Stimulated activated CD4-positive, alpha-beta T cell treated with anti-CD3 and anti-CD28 coated beads, Interleukin-15, amount 100 ng/mL, for 48 hours (primary cell): ENCODE measurements at places on chromosomes 4 and X.

DNA sequence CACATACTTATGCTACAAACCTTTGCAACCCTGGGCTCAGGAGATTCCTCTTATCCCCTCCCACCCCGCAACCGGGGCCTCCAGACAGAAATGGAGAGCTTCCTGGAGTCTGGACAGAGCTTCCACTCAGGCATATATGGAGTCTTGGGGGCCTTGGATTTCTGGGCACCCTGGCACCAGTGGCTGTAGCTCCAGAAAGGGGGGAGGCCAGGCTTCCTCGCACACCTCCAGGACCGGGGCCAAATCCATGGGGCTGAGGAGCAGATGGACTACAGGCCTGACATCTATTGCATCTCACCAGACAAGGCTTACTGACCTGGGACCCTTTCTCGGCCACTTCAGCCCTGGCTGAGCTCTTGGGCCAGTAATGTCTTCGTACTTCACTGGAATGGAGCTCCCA, 143.3 kb downstream of the DKK2 start:
- DNase-seq, result no peak

DNA sequence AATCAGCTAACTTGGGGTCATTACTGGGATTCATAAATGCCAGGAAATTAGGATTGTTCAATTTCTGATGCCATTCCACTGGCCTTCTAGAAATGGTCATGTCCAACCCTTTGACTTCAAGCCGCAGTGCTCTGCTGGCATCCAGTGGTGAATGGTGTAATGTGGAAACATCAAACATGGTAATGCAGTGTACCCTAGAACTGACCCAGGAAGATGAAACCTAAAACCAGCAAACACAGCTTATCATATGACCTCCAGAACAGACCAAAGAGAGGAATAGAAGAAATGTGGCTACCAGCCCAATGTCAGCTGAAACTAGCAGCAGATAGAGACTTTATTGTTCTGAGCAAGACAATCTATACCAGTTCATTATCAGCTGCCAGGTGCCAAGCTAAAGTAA, 13.8 kb downstream of the CXCL13 start:
- no peak for DNase-seq

- no peak for DNase-seq
These were observed 158.1 kb downstream of the SOX3 start for GRCh38 chrX:140346729-140347128.

DNA sequence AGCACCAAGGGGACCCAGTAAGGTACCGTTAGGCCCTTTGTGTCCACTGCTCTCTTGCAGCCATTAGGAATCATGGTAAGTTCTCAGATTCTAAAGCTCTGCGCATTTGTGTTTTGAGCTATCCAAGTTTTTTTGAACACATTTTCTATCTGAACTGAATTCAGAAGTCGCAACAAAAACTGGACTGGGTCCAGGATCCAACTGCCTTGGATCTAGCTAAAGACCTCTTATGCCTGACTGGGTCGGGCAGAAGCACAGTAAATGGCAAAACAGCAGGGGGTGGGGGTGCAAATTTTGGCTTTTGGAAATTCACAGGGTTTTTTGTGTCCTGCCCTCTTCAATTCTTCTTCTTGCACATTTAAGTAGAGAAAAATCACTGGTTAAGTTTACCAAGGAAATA, 30.0 kb downstream of the RCHY1 start:
- no peak for DNase-seq

DNA sequence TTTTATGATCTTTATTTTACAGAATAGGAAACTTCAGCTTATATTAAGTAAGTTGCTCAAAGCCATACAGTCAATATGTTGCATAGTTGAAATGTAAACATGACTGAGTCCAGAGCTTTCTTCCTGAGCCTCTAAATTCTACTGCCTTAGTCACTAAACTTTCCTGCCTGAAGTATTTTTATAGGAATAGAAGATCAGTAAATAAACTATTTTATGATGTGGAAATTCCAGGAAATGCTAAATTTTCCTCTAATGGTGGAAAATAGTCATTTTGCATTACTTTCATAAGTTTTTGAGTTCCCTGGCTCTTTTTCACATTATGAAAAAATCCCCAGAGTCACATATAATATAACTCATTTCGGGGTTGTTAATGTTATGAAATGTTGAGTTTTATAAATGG, 182.8 kb downstream of the BANK1 start:
- DNase-seq, result no peak

DNA sequence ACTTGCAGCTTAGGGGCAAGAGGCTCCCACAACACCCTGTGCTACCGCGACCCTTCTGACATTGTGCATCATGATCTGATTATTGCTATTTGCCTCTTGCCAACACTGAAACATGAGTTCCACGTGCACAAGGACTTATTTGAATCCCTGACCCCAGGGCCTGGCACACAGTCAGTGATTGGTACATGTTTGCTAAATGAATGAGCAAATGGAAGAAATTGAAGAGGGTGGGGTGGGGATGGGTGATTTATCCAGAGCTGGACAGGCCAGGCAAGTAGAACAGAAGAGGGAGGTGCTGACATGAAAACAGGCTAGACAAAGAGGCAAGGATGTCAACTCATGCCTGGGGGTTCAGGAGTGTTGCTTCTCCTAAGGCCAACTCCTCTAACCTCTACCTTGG, 24.9 kb upstream of the RPL39 start:
- no peak for DNase-seq

DNA sequence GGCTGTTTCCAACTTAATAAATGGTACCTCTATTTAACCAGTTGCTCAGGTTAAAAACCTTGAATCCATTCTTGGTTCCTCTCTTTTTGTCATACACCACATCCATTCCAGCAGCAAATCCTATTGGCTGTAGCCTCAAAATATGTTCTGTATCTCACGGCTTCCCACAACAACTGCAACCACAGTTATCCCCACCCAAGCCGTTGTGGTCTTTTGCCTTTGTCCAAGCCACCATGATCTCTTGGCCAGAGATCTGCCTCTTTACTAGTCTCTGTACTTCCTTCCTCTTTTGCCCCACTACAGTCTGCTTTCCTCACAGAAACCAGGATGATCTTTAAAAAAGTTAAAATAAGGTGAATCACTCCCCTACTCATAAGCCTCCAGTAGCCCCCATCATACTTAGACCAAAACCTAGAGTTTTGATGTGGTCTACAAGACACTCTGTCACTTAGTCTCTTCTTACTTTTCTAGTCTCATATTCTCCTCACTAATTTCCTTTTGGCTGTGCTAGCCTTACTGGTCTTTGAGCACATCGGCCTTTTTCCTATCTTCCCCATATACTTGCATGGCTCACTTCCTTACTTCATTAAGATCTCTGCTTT, 10.3 kb downstream of the MAOA start:
- DNase-seq, result no peak

DNA sequence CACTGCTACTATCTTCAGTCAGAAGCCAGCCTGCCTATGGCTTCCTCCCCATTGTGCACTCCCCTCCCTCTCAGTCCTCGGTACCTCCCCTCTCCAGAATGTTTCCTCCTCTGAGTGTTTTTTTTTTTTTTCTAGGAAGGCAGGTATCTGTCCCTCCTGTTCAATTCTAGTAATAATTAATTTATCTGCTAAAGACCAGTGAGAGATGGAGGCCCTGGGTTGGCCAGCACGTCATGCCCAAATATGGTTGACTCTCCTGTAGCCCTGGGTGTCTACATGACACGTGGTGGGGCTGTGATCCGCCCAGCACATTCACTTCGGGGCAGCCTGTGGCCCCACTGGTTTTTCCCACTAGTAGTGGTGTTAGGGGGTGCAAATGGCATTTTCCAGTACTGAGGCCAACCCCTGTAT, 1.8 kb downstream of the FLNA start:
- no peak for DNase-seq

GRCh38 chrX:22952010-22952409, 47.8 kb upstream of the DDX53 start:
- DNase-seq, result no peak

DNA sequence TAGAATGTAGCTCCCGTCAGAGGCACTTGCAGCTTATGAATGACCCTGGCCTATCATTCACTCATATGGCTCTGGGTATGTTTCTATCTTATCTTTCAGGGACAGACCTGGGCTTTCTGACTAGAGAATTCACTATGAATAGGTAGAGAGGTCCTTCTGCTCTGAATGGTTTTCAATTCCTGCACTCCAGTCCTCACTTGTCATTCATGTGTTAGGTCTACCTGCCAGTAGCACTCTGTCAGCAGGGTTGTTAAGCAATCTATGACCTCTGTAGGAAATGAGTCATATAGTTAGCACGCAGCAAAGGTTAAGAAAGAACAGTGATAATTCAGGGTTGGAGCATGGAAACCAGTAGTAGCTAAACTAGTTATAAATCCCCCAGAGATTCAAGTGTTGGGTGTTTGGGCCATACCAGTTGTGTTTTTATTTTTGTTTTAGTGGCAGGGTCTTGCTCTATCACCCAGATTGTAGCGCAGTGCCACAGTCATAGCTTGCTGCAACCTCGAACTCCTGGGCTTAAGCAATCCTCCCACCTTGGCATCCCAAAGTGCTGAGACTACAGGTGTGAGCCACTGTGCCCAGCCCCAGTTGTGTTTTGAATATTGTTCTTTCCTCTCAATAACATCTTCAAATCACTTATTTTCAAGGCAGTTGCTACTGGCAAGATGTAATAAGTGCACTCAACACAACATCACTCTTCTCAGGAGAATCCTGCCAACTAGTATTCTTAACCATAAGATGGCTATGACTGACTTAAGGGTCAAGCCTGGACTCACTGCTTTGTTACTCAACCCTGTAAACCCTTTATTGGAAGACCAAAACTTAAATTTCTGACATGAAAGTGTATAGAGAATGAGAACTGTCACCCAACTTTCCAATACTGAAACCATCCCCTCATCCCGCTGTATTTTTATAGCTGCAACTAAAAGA, 25.1 kb downstream of the ARL13A start:
- DNase-seq, result no peak

DNA sequence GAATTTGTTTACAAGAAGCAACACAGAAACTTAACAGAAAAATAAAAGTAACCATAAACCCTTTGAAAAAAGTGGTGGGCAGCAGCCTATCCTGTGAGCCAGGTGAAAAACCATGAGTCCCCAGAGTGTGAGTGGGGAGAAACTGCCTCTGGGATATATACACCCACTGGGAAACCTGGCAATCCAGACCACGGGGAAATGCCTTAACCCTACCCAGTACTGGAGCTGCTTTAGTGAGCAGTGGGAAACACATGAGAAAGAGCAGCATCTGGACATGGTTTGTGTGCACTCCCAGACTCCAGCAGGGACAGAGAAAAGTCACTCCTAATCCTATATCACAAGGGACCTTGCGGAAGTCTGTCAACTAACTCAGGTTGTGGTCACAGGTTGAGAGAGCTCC, 39.4 kb downstream of the UGT2A2 start:
- DNase-seq, result no peak

- peak; percentile 28 for DNase-seq
These were observed 763 bp downstream of the PYURF start for GRCh38 chr4:88522702-88523324.

DNA sequence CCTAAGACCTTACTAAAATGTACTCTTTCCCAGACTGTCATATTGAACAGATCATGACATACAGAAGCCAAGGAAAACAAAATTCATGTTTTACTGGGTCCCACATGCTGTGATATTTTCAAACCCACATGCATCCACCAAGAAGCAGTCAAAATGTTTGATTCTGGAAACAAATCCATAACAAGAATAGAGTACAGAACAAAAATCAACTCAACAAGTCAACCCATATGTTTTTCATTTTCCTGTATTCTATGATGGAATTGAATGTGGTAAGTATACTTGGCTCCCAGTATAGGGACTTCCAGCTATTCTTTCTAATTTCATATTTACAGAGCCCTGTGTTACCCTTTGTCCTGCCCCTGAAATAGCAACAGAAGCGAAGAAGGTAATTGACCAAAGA, 106.8 kb downstream of the COL25A1 start:
- no peak for DNase-seq

GRCh38 chr4:26076000-26076587, 162.1 kb downstream of the SMIM20 start:
- DNase-seq, result peak; percentile 46

DNA sequence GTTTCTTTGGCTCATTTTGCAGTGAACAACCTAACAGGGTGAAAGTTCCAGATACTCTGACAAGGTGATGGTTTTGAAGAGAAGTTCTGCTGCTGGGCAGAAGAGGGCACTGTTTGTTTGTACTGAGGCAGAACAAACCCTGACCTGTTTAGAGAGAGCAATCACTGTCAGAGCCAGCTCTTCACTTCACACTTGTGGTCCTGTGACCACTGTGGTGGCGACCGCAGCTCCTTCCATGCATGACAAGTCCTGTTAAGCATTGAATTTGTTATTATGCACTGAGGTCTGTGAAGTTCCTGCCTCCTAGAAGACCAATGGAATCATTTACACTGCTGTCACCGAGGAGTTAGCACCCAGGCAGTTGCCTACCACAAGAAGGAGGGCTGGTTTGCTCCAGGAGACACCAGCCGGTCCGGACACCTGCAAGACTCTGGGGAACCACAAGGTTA, 86.6 kb downstream of the ZNF330 start:
- peak; percentile 48 for DNase-seq

GRCh38 chrX:111361751-111362150, 50.2 kb downstream of the DCX start:
- no peak for DNase-seq

- DNase-seq, result no peak
These were observed 41.0 kb downstream of the IRF2 start for GRCh38 chr4:184433258-184433892.

- DNase-seq, result no peak
These were observed 12.4 kb downstream of the EPGN start for GRCh38 chr4:74320559-74321118.

GRCh38 chr4:121248747-121249146, 84.6 kb upstream of the TNIP3 start:
- no peak for DNase-seq

GRCh38 chr4:1318488-1319213, 28.4 kb upstream of the UVSSA start:
- no peak for DNase-seq
